ENCODE measurements at places on chromosomes 7 and 10. TPM values are rescaled to one million over a fixed set of nuclear protein-coding genes. Genes with fewer than 3 reads are reported as not detected.

DNA sequence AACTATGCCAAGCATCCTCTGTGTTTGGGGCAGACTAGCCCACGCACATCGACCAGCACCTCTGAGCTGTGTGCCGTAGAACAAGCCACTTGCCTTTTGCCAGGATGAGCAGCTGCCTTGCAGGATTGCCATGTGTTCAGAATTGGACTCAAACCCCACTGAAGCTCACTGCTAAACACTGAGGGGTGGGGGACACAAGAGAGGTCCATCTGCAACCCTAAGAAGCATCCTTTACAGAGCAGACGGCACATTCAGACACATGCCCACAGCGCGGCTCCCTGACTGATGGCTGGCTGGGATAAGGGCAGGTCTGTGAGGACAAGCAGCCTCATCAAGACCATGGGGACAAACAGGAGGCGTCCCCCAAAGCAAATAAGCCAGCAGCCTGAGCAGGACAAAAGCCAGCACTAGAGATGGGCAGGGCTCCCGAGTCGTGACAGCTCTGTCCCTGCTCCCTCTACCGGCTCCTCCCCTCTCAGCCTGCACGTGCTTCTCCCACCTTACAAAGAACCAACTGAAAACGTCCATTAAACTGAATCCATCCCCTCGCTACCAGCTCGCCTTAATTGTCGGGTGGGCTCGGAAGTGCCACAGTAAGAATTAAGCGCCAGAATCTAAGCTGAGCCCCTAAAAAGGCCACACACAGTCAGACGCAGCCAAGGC lies 114.2 kb downstream of the PRKAG2 start:
- no peaks in the 10 kb centered on the region for H3K27me3 ChIP-seq
- H3K27ac ChIP-seq: no peak overlapping the region
- H3K4me3 ChIP-seq: no peak overlapping the region
- no peaks in the 10 kb centered on the region for H3K36me3 ChIP-seq
- no peak for DNase-seq

GBX1 gene
- not detected for total RNA-seq

ABCB4 gene
- total RNA-seq: under 0.01 TPM

GPRIN2 gene
- total RNA-seq: 15.8 TPM

GRCh38 chr10:74008212-74008731 lies 10.4 kb downstream of the VCL start:
- no peak overlapping the region for H3K27ac ChIP-seq
- peaks cover 32% of the 10 kb centered on the region for H3K4me1 ChIP-seq
- DNase-seq: no peak
- no peak overlapping the region for H3K4me3 ChIP-seq

- no peak for DNase-seq
- no peak overlapping the region for H3K27ac ChIP-seq
- no peaks in the 10 kb centered on the region for H3K4me1 ChIP-seq
- no peak overlapping the region for H3K4me3 ChIP-seq
Measured at GRCh38 chr7:102186306-102186705, 100.4 kb upstream of the SH2B2 start.

All from body of pancreas (tissue), 4 donors.